ENCODE measurements at places on chromosomes 7 and 10.
A peak's percentile ranks its signal among the peaks of the same experiment; 100 is the strongest.

DNA sequence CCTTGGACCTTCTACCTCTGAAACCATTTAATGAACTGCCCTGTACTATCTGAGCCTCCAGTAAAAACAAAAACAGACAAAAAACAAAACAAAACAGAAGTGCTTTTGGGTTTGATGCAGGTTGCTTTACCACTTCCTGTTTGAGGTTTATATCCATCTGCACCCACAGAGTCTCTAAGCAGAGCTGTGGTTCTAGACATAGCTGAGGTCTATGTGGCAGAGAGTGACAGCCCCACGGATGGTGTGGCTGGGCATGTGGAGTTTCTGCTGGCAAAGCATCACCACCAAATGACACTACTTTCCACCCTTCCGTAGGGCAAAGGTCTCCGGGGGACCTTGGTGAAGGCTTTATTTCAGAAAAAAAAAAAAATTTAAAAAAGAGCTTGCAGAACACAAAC is 754.2 kb downstream of the GRID1 start:
- DNase-seq = no peak

GRCh38 chr10:100907175-100907574 is 5.6 kb upstream of the SLF2 start:
- DNase-seq = no peak

DNA sequence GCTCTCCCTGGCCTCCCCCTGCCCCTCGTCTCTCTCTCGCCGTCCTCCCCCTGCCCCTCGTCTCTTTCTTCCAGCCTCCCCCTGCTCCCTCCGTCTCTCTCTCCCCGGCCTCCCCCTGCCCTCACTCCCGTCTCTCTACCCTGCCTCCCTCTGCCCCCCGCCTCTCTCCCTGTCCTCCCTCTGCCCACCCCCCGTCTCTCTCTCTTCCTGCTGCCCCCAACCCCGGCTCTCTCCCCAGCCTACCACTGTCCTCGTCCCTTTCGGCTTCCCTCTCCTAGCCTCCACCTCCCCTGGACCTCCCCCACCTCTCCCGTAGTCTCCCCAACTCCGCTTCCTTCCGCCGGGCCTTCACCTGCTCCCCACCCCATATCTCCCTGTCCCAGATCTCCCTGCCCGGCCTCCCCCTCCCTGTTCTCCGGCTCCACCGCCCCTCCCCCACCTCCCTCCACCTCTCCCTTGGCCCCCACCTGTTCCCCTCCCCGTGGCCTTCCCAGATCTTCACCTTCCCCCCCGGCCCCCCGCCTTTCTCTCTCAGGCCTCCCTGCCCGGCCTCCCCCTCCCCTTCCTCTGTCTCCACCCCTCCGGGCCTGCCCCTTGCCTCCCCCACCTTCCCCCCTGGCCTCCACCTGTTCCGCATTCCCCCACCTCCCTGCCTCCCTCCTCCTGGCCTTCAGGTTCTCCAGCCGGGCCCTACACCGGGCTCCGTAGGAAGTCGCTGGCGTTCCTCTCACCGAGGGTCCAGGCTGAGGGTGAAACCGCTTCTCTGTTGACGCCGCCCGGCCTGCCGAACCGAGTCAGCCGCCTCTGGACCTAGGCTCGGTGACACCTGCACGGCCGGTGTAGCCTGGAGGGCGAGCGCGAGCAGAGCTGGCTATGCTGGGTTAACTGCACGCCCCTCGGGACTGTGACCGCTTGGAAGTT is 1.2 kb downstream of the GET4 start:
- DNase-seq = no peak

DNA sequence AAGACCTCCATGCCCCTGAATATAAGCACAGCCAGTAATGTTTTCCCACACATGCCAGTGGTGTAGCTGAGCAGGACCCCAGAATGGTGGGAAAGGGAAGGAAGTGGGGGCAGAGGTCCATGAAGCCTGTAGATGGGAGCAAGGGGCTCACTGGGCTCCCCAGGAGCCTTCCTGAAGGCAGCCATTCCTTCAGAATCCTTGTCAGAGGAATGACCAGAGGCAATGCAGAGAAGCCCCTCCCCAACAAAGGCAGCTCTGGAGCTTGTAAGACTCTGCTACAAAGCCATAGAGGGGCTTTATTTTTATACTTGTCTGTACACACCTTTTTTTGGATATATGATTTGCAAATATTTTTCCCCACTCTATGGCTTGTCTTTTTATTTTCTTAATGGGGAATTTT is 165.0 kb upstream of the TCF7L2 start:
- DNase-seq = no peak

GRCh38 chr10:38007551-38007950 is 2.9 kb upstream of the ZNF33A start:
- DNase-seq = no peak

- DNase-seq = no peak
Observed at GRCh38 chr7:116075351-116076145, 45.0 kb upstream of the TFEC start.

GRCh38 chr7:55309040-55309991 is 55.8 kb upstream of the LANCL2 start:
- DNase-seq = peak; percentile 58

- no peak for DNase-seq
Observed at GRCh38 chr7:69126896-69127479, 471.3 kb upstream of the AUTS2 start.

DNA sequence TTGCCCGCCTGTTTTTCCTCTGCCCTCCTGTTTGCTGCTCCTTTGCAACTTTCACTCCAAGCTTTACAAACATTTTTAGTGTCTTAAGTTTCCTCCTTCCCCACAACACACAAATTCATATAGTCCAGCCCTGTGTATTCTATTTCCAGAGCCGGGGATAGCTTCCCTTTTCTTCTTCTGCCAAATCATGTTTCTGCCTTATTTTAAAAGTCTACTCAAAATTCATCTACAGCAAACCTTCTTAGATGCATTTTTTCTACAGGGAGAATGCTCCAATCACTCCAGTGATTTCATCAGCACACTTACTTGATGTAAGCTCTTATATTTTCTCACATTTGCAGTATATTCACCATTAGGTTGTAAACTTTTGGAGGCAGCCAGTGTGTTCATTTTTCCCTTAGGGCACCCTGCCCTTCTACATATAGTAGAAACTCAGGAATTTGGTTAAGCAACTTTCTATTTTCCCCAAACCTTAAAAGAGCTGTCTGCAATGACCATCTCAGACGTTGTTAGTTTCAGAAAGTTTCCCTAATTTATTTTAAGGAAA is 12.4 kb upstream of the ACTA2 start:
- DNase-seq = no peak

- no peak for DNase-seq
Observed at GRCh38 chr7:93957767-93958166, 36.2 kb downstream of the GNG11 start.

GRCh38 chr7:120033114-120033513 is 239.9 kb upstream of the KCND2 start:
- DNase-seq = no peak

- DNase-seq = no peak
Observed at GRCh38 chr7:41292487-41292886, 410.4 kb downstream of the INHBA start.

DNA sequence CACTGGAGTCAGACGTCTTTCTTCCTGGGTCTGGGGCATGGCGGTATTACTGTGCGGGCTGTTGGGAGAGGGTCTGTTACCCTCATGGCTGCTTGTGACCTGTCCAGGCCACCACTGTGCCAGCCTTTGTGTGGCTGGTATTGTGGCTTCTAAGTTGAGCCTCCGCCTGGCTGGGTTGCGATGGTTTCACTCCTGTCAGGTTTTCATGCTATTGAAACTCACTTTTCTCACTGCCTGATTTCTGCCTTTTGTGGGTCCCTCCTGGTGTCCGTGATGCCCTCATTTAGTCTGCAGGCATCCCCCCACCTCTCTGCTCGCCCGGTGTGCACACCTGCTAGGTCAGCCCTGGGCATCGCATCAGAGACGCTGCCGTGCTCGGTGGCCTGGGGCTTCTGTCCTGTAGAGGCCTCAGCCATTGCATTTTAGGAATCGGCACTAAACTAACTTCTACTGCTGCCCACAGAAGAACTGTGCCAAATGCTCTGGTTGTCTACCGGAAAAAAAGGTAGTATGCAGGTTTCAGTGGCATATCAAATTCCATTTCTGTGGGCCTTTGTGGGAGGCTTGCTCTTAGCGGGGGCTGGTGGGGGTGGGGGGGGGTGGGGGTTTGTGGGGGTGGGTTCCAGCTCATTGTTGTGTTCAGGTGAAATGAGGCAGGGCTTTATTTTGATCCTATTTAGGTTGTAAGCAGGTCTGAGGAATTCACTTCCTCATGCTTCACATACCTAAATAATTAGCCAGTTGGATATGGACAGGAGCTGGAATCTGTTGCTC is 64.3 kb downstream of the MGMT start:
- DNase-seq = no peak

DNA sequence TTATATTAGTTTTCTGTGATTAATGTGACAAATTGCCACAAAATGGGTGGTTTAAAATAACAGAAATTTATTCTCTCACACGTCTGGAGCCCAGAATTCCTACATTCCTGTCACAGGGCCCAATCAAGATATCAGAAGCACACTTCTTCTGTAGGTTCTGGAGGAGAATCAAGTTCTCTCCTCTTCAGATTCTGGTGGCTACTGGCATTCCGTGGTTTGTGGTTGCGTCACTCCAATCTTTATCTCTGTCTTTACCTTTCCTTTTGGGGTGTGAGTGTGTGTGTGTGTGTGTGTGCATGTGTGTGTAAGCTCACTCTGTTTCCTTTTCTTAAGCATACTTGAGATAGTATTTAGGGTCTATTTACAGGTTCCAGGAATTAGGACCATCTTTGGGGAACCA is 115.5 kb upstream of the DKK1 start:
- no peak for DNase-seq

Data from stimulated activated CD8-positive, alpha-beta memory T cell treated with anti-CD3 and anti-CD28 coated beads, Interleukin-4, amount 100 ng/mL, for 24 hours (primary cell).